ENCODE measurements at places on chromosomes 4 and X.

- no peak for DNase-seq
Measured at GRCh38 chr4:15147714-15148113, 145.4 kb downstream of the CPEB2 start.

DNA sequence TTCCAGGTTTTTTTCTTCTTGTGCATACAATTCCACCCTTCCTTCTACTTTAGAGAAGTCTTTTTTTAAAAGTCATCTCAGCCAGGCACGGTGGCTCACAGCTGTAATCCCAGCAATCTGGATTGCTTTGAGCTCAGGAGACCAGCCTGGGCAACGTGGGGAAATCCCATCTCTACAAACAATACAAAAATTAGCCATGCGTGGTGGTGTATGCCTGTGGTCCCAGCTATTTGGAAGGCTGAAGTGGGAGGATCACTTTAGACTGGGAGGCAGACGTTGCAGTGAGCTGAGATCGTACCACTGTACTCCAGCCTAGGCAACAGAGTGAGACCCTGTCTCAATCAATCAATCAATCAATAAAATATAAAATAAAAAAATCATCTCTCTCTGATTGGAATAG is 14.8 kb downstream of the ELOVL6 start:
- no peak for DNase-seq

GRCh38 chr4:111748157-111748556 is 397.1 kb upstream of the FAM241A start:
- DNase-seq = no peak

GRCh38 chr4:37400241-37400881 is 155.8 kb downstream of the NWD2 start:
- DNase-seq = no peak

Measured in osteoblast (primary cell).